ENCODE measurements at places on chromosomes 11 and 22. TPM values are rescaled to one million over a fixed set of nuclear protein-coding genes. Genes with fewer than 3 reads are reported as not detected.

Gene PGA4
- total RNA-seq: not detected

Gene TKFC
- total RNA-seq: 18.6 TPM

Gene C11orf21
- not detected for total RNA-seq

Gene NCAM1
- 2.8 TPM for total RNA-seq

Gene ASCL3
- total RNA-seq: not detected

Gene ANGPTL5
- not detected for total RNA-seq

Gene OSBP
- 17.2 TPM for total RNA-seq

Gene MMP13
- not detected for total RNA-seq

Gene APOL4
- not detected for total RNA-seq

Gene PRR33
- not detected for total RNA-seq

Gene LRRN4CL
- 1.5 TPM for total RNA-seq

Gene FHIP1B
- total RNA-seq: 14.3 TPM

Gene POU2AF1
- not detected for total RNA-seq

Gene PRPF19
- total RNA-seq: 48.6 TPM

Gene ANO9
- total RNA-seq: not detected

Gene TRIM49
- not detected for total RNA-seq

Gene KCNQ1
- 2.1 TPM for total RNA-seq

Gene PTH
- not detected for total RNA-seq

Gene OR2AT4
- not detected for total RNA-seq

Gene ARHGAP20
- total RNA-seq: 0.90 TPM

Gene PLEKHB1
- not detected for total RNA-seq

Gene SWAP70
- 28.5 TPM for total RNA-seq

Gene WNT7B
- not detected for total RNA-seq

Gene TYR
- not detected for total RNA-seq

Gene IL18
- total RNA-seq: not detected

Gene GAL3ST1
- not detected for total RNA-seq

Gene ARHGEF17
- total RNA-seq: 22.6 TPM

Gene LDHAL6A
- not detected for total RNA-seq

Gene NPAS4
- total RNA-seq: not detected

Gene PCF11
- total RNA-seq: 12.8 TPM

Gene CDC42EP1
- total RNA-seq: 90.3 TPM

Gene MRGPRD
- total RNA-seq: not detected

Gene PPP2R5B
- total RNA-seq: 24.9 TPM

Gene CHKA
- 7.9 TPM for total RNA-seq

Gene DBX1
- total RNA-seq: not detected

Gene CARD18
- not detected for total RNA-seq

Gene KDELR3
- total RNA-seq: 192 TPM

Gene VSIG10L2
- total RNA-seq: not detected

Gene OR52N4
- total RNA-seq: not detected

Gene INPP5J
- total RNA-seq: not detected

Gene HEPN1
- not detected for total RNA-seq

Gene OR5A2
- not detected for total RNA-seq

Gene CCDC134
- 4.5 TPM for total RNA-seq

Gene UCP2
- 0.90 TPM for total RNA-seq

Gene ARHGAP42
- 5.5 TPM for total RNA-seq

Gene SCGB1A1
- not detected for total RNA-seq

Gene NAT10
- total RNA-seq: 22.7 TPM

Gene BDNF
- total RNA-seq: 4.3 TPM

Gene GRAMD1B
- total RNA-seq: 11.3 TPM

Gene OR5L1
- total RNA-seq: not detected

Gene RFPL1
- total RNA-seq: not detected

Gene PKNOX2
- 2.5 TPM for total RNA-seq

Gene KCNQ1OT1
- 1.4 TPM for total RNA-seq

Data from cardiac atrium fibroblast (primary cell).